ENCODE measurements at places on chromosomes 11 and 22.

GRCh38 chr22:41048791-41049717 lies 43.3 kb upstream of the EP300 start:
- DNase-seq = peak; percentile 88

DNA sequence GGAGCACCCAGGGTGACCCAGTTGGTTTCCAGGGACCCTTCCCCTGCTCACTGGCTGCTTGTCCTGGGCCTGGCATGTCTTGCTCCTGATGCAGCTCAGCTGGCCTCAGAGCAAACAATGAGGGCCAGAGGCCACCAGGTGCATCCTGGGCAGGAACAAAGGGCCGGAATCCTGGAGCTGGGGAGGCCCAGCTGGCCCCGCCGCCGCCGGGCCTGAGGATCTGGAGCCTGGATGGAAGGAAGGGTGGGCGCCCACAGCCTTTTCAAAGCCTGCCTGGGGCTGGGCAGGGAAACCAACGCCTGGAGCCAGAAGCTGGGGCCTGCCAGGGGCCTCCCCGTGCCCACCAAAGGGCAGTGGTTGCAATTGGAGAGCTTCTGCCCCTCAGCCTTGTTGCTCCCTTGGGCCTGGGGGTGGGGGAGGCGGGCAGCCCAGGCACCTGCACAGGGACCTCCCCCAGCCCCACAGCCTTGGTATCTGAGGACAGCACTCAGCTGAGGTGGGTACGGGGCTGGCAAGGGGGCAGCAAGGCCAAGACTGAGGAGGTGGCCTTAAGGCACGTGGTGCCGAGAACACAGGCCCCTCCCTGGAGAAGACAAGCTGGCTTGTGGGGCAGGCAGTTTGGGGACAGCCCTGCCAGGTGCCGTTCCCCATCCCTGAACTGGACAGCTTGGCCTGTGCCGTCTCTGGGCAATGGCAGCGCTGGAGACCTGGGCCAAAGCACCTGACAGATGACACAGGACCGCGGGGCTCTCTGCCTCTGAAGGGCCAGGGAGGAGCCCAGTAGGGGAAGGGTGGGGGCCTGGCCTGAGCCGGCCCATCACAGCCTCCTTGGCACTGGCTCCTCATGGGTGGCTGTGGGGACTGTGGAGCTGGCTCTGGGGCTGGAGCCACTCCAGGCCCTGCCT lies 7.1 kb upstream of the ADORA2A start:
- no peak for DNase-seq

DNA sequence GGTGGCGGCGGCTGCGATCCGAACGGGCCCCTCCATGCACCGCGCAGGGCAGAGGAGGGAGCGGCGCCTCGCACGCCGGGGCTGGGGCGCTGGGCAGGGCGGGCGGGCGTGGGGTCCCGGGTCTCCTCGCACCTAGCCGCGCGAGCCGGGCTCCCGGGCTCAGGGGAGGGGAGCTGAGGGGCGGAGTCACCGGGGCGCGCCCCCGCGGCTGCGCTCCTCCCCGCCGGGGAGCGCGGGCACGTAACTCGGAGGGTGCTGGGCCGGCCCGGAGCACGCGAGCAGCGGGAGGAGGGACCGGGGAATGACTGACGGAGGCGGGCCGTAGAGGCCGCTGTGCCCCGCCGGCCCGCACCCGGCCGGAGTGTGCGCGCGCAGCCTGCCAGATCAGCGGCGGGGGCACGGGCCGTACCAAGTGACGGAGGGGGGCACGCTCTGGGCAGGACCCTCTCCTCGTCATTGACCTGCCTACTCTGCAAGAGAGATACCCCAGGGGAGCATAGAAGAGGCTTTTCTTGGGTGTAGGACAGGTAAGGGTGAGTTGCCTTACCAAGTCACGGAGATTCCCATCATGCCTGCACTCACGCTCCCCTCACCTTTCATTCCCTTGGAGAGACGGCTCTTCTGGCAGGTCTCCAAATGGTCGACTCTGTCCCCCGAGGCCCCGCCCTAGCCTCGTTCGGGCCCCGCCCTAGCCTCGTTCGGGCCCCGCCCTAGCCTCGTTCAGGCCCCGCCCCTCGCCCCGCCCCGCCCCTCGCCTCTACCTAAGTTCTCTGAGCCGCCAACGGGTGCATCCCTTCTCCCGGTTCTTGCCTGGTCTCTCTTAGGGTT lies at the start of gene CDON:
TSS of gene CDON (minus strand) at position 188 of the 828 bp plus-strand sequence. CDS start 39,390 bp downstream, outside the sequence.
- DNase-seq = peak; percentile 93

DNA sequence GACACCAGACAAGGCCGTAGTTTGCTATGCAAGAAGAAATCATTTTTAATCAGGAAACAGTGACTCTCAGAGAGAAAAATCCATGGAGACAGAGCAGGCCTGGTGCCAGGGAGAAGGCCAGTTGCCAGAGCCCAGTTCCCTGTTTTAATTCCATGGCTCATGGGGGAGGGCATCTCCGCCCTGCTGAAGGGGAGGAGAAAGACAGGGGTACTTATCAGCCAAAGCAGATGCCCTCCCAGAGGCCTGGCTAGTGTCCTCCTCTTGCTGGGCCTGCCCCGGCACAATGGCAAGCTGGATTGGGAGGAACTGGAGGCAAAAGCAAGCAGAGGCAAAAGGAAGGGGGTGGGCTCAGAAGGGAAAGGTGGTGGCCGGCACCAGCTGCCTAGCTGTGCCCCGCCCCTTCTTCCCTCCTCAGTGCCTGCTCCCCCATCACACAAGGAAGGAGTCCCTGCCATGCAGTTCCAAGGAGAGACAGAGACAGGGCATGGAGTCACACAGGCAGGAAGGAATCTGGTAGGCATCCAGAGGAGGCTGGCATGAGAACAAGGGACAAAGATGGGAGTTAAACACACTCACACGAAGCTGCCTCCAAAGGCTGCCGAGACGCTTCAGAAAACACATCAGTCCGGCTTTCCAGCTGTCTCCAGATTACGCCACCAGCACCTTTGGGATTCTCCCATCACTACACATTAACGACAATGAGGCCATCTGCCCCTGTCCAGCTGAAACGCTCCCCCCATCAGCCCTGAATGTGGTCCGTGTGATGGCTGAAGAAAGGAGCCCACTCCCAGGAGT lies 591.8 kb downstream of the BUD13 start:
- peak; percentile 51 for DNase-seq

DNA sequence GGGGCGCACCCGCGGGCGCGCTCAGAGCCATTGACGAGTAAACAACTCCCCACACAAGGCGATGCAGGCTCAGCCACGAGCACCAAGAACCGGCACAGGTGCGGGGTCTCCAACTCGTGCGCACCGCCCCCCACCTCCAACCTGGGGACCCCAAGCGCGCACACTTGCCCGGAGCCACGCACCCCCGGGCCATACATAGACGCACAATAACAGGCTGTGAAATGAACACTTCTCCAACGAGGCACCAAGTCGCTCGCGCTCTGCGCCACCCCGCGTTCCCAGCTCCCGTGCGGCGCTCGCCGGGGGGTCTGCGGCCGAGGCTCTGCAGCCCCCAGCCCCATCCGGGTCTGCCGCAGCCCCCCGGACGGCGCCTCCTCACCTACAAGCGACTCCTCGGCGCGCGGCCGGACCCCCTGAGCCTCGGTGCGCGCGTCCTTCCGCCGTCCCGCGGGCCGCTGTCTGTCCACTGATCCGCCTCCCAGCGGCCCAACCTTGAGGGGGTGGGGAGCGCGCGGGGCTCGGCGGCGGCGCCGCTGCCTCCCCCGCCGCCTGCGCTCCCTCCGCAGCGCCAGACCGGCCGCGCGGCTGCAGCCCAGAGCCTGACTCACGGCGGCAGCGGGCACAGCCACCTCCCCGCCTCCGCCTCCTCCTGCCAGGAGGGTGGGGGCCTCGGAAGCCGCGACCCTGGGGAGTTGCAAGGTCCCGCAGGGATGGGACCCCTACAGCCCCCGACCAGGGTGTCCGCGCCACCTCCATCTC lies 1.6 kb downstream of the IFITM10 start:
- peak; percentile 72 for DNase-seq
